ENCODE measurements at places on chromosomes 7 and 10.

- no peak for DNase-seq
Observed at GRCh38 chr10:22761569-22762220, 47.3 kb upstream of the PIP4K2A start.

GRCh38 chr7:18445916-18446520 lies 49.5 kb upstream of the HDAC9 start:
- DNase-seq: no peak

- no peak for DNase-seq
Observed at GRCh38 chr10:132543916-132544743, 6.5 kb downstream of the INPP5A start.

- DNase-seq: no peak
Observed at GRCh38 chr7:44982535-44982923, 3.7 kb upstream of the MYO1G start.

DNA sequence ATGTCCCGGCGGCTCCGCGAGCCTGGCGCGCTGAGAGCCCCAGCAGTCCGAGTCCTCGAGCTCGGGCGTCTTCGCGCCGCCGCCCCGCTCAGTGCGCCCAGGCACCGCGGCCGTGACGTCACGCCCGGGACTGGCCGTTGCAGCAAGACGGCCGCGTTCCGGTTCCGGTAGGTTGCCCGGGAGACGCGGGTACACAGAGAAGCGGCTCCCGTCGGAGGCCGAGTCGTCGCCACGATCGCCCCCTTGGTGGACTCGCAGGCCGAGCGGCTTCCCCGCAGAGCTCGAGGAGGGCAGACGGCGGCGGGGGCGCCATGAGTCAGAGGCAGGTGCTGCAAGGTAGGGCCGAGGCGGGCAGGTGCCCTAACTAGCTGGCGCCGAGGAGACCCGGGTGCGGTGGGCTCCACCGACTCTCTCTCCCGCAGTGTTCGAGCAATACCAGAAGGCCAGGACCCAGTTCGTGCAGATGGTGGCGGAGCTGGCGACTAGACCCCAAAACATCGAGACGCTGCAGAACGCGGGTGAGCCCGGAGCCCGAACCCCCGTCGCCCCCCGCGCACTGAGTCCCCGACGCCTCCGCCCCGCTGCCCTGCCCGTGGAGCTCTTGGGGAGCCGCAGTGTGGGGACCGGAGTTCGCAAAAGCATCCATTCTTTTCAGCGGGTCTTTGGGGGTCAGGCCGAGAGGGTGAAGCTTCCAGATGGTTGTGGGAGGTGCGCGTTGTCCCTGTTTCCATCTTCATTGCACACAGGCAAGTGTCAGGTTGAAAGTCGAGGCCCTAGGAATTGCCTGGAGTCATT lies at the start of gene SPAG6:
TSS of gene SPAG6 (plus strand) at position 196 of the 795 bp plus-strand sequence. CDS start at position 312, 116 bp downstream.
- DNase-seq: no peak

DNA sequence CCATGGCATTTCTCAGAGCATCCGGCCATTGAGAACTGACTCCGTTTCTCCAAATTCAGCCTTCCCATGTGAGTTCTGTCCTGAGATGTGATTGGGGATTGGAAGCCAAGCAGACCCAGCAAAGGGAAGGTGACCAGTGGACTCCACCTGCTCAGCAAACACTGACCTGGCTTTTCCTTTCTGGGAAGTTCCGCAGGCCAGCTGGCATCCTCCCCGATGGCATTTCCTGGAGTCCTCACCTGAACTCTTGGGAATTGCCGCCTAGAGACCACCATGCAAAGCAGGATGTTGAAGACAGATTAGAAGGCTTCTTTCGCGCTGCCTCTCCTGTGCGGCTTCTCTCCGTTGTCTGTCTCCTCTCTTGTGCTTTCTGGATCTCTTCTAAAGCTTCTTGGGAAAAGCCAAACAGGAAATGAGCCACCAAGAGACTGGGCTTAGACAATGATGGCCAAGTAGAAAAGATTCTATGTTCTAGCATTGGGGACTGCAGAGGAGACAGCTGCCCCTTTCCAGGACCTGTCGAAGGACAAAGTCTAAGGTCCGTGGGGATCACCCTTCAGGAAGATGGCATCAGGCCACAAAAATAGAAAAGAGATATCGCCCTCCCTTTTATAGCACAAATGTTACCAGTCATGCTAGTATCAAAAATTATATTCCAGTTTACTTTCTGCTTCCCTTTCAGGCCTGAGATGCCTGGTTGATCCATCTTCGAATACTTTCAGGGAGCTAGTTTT lies 103.7 kb upstream of the INSYN2A start:
- no peak for DNase-seq

DNA sequence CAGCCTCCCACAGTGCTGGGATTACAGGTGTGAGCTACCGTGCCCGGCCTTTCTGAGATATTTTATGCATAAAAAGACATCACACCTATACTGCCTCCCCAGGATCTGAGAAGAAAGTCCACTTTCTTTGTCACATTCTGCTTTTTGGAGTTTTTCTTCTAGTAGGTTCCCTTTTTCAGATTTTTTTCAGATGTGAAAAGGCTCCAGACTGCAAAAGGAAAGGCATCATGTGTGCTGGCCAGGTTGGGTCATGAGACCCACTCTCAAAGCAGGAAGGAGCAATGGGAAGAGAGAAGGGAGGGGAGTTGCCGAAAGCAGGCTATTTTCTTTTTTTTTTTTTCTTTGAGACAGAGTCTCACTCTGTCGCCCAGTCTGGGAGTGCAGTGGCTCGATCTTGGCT lies 10.8 kb downstream of the BLVRA start:
- no peak for DNase-seq

DNA sequence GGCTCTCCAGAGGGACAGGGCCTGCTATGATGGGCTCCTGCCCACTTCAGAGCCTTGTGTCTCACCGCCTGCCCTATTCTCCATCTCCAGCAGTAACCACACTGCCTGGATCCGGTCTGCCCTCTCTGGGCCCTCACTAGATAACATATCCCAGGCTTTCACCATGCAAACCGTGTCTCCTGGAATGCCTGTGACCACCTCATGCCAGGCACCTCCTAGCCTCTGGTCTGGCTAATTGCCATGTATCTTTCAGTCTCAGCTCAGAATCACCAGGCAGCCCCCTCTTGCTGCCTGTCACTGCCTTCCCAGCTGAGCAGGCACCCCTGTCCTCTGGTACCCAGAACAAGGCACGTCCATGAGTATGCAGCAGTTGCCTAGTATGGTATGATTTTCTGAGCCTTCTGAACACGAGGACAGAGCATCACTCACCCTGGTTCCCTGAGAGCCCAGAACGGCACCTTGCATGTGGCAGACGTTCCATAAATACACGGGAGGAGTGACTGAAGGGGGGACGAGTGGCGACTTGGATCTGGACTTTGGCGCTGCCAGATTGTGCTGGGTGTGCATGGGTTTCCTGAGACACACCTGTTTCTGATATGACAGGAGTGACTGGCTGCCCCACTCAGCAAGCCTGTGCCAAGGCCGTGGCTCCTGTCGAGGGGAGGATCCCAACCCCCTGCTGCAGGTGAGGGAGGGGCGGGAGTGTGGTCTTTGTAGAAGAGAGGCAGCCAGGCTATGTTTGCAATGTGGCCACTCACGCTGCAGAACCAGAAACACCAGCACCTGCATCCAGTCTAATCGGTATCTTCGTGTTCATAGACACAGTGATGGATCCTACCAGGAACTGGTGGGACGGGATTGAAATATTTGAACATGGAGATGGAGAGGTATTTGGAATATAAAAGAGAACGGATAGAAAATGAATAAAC lies 95.2 kb downstream of the VOPP1 start:
- DNase-seq: no peak

DNA sequence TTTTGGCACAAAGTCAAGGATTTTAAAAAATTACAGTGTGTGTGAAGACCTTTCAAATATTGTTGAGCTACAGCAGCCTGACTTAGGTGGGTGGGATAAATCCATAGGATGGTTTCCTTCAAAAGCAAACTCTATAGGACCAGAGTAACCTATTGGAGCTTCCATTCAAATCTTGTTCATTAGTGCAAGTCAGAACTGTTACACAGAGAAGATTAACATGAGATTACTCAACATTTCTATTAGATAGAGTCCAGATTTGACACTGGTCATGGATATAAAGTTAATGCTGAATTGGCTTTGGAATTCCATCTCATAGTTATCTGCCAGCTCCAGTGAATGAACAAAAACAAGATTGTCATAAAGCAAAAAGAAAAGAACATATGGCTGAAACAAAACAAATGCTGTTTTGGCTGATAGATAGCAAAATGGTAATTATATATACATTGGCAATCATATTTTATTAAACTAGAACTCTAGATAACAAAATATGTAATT lies 129.6 kb upstream of the SEMA3A start:
- DNase-seq: no peak

Data from activated CD4-positive, alpha-beta T cell treated with anti-CD3 and anti-CD28 coated beads, Interleukin-2, amount 50 U/mL, for 4 hours (primary cell).